ENCODE measurements at places on chromosomes 3 and 15.

GRCh38 chr15:62824111-62825015 is 218.2 kb upstream of the TPM1 start:
- no peak for DNase-seq

- DNase-seq, result no peak
Observed at GRCh38 chr3:121958801-121959200, 63.2 kb downstream of the ILDR1 start.

DNA sequence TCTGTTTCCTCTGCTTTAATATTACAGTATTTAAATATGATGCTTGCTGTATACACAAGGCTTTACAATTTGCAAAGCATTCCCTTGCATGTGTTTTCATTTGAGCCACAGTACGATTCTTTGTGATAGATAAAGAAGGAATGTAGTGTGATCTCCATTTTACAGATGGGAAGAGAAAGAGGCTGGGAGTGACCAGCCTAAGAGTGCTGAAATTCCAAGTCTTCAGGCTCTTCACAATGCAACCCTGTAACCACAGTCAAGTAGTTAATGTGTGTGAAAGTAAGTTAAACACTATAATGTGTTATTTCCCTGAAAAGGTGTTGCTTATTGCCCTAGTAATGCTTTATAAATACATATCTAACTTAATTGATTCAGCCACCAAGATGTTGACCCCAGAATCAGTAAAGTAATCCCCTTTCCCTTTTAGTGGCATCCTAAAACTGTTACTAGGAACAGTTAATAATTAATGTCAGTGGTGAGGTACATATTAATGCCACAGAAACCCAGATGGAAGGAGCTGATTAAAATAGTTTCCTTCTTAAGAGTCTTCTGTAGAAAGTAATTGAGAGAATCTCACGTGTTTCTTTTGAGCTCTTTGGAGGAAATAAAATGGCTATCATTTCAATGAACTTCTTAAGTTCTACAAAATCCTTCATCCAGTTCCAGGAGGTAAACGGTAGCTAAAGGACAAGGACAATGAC is 110.4 kb downstream of the IL12A start:
- DNase-seq, result no peak

GRCh38 chr3:132160198-132160597 is 125.4 kb upstream of the CPNE4 start:
- DNase-seq, result no peak

DNA sequence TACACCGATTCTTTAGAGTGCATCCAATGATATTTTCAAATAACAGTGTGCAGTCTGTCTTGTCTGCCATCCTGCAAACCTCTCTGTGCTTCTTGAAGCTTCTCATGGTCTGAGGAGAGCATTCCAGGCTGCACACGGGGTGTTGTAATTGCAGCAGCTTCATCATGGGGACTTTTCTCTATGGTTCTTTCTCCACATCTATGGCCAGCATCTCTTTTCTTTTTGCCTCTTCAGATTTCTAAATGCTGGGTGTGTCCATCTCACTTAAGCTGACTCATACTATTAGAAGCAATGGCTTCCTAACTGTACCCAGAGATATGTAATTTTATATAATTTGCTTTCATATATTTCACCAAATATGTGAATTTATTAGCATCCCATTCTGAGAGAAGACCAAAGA is 63.8 kb upstream of the EPHB3 start:
- no peak for DNase-seq

GRCh38 chr3:17831366-17831765 is 88.9 kb upstream of the TBC1D5 start:
- DNase-seq, result no peak

- no peak for DNase-seq
Observed at GRCh38 chr3:69248436-69248835, 126.0 kb upstream of the LMOD3 start.

- DNase-seq, result no peak
Observed at GRCh38 chr15:29651476-29652233, 170.6 kb downstream of the TJP1 start.

- no peak for DNase-seq
Observed at GRCh38 chr15:59028387-59028955, 41.0 kb downstream of the RNF111 start.

- DNase-seq, result no peak
Observed at GRCh38 chr3:72692990-72693389, 155.3 kb downstream of the SHQ1 start.

- DNase-seq, result no peak
Observed at GRCh38 chr3:162605651-162606204, 1109.1 kb downstream of the OTOL1 start.

DNA sequence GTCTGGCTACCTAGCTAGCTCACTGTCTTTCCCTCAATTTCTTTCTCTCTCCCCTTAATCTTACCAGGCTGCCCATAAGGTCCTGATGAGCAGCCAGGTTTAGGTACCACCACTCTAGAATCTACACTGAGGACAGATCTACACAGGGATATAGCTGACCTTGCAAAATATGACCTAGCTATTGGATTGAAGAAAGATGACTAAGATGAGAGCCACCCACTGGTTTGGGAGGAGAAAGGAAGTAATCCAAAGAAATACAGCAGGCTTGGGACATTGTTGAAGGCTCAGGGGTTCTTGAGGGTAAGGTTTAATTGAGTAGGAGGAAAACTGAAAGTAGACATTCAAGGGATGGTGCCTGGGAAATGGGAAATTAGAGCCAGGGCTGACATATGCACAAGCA is 142.0 kb upstream of the TMC3 start:
- no peak for DNase-seq

GRCh38 chr3:183962807-183963206 is 54.9 kb downstream of the ABCC5 start:
- DNase-seq, result no peak

- DNase-seq, result no peak
Observed at GRCh38 chr3:87318617-87319021, 42.2 kb upstream of the POU1F1 start.

GRCh38 chr3:194971009-194971408 is 285.3 kb downstream of the FAM43A start:
- no peak for DNase-seq

GRCh38 chr3:114336122-114336697 is 42.4 kb downstream of the TIGIT start:
- DNase-seq, result no peak

DNA sequence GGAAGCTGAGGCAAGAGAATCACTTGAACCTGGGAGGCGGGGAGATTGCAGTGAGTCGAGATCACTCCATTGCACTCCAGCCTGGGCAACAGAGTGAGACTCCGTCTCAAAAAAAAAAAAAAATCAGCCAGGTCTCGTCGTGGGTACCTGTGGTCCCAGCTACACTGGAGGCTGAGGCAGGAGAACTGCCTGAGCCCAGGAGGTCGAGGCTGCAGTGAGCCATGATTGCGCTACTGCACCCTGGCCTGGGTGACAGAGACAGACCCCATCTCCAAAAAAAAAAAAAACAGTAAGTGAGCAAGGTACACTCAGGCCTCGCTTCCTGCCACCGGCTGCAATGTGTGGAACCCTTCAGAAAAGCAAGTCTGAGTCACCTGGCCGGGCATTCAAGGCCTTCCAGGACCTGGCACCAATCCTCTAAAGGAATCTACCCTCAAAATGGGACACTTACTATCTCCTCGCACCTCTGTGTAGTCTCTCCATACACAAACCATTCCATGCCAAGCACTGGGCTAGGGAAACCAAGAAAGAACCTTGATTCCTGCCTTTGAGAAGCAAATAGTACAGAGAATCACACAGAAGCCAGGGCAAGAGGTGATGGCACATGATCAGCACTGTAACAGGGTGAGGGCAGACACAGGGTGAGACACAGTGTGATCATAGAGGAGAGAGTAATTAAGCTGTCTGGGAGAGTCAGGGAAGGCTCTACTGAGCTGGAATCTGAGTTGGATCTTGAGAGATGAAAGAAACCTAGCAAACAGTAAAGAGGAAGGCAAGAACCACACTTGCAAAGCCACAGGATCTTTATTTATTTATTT is 9.7 kb downstream of the SCAMP2 start:
- no peak for DNase-seq

DNA sequence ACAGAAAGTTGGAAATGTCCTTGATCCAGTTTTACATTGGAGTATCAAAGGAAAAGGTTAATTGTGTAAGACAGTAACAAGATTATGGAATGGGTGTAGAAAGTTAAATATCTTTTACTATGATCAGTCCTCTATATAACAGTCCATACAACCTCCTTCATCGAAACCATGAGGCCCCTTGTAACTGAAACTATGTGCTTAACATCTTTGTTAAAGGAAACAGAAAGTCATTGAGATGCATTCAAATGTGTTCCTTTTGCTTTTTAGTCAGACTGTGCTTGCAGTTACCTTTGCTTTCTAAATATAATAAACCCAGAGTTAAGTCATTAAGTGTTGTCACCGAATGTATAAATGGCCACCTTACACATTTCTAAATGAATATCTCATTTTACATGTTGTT is 1298.5 kb downstream of the ROBO2 start:
- no peak for DNase-seq

DNA sequence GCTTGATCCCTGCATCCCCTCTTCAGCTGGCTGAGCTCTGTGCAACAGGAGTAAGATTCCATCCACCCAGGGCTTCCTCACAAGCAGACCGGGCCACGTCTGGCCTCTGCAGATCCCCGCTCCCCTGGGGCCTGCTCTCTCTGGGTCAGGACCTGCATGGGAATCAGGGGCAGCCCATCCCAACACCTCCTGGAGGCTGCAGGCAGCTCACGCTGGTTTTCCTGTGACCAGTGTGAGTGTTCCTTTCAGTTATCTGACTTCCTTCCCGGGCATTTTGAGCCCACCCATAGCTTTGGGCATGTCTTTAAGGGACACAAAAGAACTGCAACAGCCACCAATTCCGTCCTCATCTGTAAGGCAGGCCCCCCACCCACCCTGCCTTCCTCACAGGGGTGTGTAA is 16.3 kb downstream of the NUP210 start:
- no peak for DNase-seq

- no peak for DNase-seq
Observed at GRCh38 chr3:61073566-61074165, 177.6 kb downstream of the FHIT start.

- DNase-seq, result no peak
Observed at GRCh38 chr3:132262305-132262704, 54.9 kb upstream of the ACP3 start.

DNA sequence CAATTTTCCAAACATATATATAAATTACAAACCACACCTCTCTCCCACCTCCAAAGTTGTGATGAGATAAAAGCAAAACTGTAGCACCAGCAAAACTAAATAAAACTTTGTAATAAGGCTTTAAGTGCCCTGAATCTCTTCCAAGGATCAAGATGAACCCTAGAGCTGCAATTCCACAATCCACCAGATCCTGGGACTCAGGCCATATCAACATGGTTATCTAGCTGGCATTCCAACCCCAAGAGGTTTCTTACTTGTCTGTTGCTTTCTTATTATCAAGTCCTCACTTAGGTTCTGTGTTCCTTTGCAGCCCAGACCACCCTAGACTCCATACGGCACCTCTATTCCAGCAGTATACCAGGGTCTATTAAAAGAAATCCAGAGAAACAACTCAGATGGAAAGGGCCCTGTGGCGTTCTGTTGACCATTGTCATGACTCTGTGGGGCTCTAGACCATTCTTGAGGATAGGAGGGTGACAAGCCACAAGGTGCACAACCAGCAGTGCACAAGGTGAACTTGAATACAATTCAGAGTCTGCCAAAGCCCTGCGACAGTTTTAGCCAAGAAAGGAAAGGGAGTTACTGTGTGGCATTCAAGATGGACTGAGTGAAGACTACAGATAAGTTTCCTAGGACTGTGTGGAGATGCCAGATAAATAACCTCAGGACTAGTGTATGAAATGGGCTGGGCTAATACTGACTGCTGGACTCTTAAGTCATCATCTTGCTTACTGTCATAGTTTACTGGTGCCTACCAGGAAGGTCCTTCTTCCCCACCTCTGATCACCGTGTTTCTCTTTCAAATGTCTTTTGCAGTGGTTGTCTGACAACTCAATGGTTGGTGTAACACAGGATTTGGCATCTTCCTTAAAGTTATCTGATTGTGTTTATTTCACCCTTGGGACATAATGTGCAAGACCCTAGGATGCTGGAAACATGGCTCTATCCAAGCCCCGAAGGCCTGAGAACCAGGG is 27.2 kb downstream of the ACKR2 start:
- DNase-seq, result no peak

DNA sequence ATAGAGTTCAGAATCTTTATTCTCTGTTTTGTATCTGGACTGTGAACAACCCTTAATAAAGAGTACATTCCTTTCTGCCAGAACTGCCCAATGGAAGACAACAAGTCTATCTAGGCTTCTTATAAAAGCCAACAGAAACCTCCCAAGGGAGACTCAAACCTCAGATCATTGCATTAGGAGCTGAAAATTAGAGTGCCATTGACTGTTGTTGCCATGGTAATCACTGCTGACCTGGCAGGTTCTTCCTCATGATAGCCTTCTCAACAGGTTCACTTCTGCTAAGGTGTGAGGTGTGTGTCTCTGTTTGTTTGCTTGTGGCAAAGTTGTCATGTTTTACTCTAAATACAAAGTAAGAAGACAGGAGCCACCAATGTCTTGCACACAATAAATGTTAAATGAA is 79.2 kb downstream of the TMEM108 start:
- DNase-seq, result no peak

GRCh38 chr15:65371976-65372786 is 5.6 kb downstream of the IGDCC3 start:
- no peak for DNase-seq

DNA sequence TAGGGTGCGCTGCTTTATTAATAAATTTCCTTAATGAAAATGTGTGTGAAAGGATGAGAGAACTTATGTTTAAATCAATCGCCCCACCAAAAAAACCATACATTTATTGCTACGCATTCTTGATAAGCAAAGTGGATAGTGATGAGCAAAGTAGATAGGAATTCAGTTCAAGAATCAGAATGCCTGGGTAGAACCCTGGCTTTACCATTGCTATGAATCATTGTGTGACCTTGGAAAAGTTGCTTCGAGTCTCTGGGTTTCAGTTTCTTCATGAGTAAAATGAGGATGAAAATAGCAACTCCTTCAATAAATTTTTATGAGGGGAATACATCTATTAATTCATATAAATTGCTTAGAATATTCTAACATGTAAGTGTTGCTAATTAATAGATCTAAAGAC is 2.6 kb upstream of the ALCAM start:
- no peak for DNase-seq

DNA sequence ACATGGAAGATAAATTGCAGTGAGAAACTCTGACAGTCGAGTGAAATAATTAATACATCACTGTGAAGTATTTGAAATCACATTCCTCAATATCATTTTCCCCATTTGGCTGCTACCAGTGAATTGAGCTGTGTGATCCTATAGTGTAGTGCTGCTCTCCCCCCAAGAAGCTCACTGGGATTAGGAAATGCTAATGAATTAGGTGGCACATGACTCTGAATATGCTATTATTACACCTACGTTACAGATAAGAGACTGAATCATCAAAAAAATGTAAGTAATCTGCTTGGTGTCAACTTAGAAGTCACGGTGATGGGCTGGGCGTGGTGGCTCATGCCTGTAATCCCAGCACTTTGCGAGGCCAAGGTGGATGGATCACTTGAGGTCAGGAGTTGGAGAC is 34.7 kb upstream of the SYNM start:
- no peak for DNase-seq

GRCh38 chr15:41922353-41922752 is 28.5 kb upstream of the SPTBN5 start:
- DNase-seq, result no peak

GRCh38 chr3:48276911-48277641 is 36.2 kb downstream of the ZNF589 start:
- no peak for DNase-seq
